Uterus (tissue), 4 donors: ENCODE measurements at places on chromosomes 7 and 10. TPM values are rescaled to one million over a fixed set of nuclear protein-coding genes. Genes with fewer than 3 reads are reported as not detected.

PDE6C gene
- not detected for total RNA-seq

LAMB1 gene
- 180 TPM for total RNA-seq

DNAJC2 gene
- 25.7 TPM for total RNA-seq

GFRA1 gene
- total RNA-seq = 52.1 TPM

ELMO1 gene
- 37.9 TPM for total RNA-seq

ENTPD1 gene
- total RNA-seq = 42.4 TPM

SMC3 gene
- total RNA-seq = 45.3 TPM

OR6B1 gene
- total RNA-seq = not detected

HHEX gene
- 16.8 TPM for total RNA-seq

IL2RA gene
- total RNA-seq = 0.15 TPM

TIMM23 gene
- total RNA-seq = 61.0 TPM

NPC1L1 gene
- total RNA-seq = not detected

OR2A12 gene
- not detected for total RNA-seq

TMEM236 gene
- total RNA-seq = 0.73 TPM

PKD1L1 gene
- under 0.01 TPM for total RNA-seq

ARL3 gene
- total RNA-seq = 10.8 TPM

KEL gene
- total RNA-seq = not detected

SERPINE1 gene
- 1.8 TPM for total RNA-seq

DNA sequence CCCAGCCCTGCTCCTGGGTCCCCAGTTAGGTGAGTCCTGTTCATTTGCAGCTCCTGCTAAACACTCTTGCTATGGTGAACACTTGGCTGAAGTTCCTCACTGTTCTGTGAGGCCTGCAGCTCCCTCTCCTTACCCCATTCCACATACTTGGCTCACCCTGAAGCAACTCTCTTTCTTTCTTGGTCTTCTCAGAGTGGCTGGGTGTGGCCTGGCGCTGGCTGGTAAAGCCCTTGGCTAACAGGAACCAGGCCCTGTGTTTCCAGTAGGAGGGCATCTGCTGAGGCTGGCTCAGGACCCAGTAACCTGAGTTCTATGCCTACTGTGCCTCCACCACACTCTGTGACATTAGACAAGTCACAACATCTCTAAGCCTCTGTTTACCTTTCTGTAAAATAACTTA is 53.1 kb upstream of the COL13A1 start:
- no peak for DNase-seq

- no peak for DNase-seq
Observed at GRCh38 chr10:101304316-101304715, 49.6 kb upstream of the BTRC start.

DNA sequence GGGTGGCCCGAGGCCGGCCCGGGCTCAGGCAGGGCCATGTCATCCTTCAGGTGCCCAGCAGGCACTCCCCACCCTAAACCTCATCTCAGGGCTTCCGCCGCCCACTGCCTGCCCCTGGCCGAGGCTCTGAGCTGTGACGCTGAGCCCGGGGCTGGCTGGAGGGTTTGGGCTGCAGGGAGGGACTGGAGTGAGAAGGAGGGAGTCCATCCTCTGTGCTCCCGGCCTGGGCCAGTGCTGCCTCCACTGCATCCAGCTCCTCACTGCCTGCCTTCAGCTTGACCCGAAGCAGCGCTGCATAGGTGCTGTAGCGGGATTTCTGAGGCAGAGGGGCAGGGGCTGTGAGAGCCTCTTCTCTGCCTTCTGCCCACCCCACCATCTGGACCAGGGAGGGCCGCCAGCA is 7.6 kb downstream of the NFKB2 start:
- DNase-seq = no peak

DNA sequence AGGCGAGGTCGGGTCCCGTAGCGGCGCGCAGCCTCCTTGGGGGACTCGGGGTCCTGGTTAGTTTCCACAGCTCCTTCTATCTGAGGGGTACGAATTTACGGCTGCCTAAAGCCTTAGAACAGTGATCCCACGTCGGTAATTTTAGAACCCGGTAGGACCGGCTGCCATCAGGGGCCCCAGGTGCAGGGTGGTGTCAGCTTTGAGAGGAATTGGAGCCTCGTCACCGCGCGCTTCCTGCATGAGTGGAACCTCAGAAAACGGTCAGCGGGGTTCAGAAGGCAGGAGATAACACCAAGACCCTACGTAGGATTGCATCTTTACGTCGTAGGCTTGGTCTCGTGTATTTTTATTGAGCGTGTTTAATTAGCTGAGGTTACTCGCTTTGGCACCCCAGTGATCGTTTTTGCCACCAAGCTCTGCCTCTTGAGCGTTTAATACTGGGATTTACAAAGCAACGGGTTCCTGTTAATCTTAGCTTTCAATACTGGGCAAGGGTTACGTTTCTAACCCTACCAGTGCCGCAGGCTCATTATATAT is 443 bp downstream of the RNF32 start:
- no peak for DNase-seq

GRCh38 chr10:119270762-119271366 is 63.5 kb downstream of the GRK5 start:
- no peak for DNase-seq

GRCh38 chr7:93043385-93043985 is 74.3 kb downstream of the SAMD9 start:
- no peak for DNase-seq

GRCh38 chr10:3868271-3868664 is 83.3 kb upstream of the KLF6 start:
- DNase-seq = no peak

- no peak for DNase-seq
Observed at GRCh38 chr10:129601737-129602136, 134.7 kb downstream of the MGMT start.

GRCh38 chr10:46560952-46561351 is 4.5 kb upstream of the GPRIN2 start:
- peak; percentile 3 for DNase-seq

DNA sequence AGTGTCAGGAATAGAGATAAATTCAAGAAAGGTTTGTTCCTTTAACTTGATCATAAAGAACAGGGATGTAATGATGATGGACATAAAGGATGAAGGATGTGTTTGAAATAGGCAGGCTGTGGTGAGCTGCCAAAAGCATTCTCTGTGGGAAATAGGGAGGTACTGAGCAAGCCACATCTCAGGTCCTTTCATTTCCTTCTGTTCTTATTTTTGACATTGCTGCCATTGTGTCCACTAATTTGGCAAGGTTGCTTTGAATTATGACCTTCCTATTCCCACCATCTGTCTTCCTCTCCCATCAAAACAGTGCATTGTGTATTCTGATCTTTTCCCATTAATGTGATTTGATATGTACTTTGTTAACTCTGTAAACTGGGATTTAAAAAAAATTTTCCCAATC is 9.4 kb downstream of the SCRN1 start:
- no peak for DNase-seq

- peak; percentile 63 for DNase-seq
Observed at GRCh38 chr10:48981310-48981907, 41.8 kb upstream of the LRRC18 start.

GRCh38 chr7:139995017-139995915 is 67.5 kb downstream of the PARP12 start:
- DNase-seq = peak; percentile 38

DNA sequence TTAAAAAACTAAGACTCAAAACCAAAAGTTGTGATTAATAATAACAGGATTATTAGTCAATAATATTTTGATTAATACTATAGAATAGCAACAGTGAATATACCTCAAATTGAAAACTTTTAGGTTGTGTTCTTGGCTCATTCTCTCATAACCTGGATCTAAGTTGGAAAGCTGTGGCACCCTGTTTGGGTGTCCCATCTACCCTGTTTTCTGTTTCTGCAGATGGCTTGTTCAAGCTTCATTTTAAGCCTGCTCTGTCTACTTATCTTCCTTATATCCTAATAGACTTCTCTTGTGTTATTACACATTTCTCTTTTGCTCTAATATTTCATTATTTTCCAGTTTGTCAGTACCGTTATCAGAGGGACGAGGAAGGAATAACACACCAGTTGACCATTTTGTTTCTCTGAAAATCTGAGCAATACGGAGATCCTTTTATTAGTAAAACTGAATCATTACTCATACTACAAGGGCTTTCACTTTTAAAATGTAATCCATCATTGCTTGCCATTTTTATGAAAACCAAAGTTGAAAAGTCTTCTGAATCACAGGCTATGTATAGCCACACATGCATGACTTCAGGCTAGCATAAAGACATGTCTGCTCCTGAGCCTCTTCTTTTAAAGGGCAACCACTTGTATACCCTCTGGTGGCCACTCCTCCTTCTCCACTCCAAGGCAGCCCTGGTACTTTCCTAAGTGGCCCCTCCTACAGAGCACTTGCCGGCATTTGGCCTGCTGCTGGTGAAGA is 22.3 kb downstream of the COX15 start:
- no peak for DNase-seq

DNA sequence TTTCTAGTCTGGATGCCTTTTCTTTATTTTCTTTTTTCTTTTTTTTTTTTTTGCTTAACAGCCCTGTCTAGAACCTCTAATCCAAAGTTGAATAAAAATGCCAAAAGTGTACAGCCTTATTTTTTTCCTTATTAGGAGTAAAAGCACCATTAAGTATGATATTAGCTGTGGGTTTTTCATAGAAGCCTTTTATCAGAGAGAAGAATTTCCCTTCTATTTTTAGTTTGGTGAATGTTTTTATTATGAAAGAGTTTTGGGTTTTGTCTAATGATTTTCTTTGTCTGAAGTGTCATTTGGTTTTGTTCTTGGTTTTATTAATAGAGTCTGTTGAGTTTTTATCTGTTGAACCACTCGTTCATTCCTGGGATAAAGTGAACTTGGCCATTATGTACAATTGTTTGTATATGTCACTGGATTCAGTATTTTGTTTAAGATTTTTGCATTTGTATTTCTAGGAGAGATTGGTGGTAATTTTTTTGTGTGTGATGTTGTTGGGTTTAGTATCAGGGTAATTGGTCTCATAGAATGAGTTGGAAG is 49.5 kb downstream of the PALS2 start:
- DNase-seq = no peak

DNA sequence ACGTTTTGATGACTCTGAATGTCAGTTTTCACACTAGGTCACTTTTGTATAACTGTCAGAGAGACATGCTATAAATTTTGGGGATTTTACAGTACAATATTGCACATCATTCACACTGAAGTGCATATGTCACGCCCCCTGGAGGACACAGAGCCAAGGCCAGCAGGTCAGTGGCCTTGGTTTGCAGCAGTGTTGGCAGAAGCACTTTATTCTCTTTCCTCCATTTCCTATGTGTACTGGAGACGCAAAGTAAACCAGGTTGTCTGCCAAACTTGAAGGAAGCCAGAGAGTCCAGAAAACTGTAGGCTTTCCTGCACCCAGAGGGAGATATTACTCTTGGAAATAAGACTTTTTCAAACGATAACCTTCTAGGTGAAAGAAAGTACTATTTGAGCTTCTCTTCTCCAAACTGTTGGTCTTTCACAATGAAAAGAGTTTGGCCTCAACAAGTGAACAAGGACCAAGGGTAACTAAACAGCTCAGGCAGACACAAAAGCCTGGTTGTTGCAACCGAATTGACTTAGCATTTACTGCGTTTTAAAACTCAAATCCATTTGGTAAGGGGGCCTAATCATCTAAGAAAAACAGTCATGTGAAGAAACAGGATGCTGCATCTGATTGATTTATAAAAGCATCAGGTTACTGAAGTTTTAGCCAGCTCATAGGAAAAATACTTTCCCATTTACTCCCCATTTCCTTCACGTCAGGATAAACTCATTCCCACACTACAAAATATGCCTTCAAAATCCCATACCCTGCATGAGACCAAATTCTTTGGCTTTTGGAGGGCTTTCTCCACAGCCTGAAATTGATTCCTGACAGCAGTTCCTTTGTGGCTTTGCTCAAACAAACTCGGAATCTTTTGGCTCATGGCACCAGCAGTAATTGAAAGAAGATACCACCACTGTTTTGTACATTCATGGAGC is 83.0 kb upstream of the SEC61G start:
- no peak for DNase-seq

DNA sequence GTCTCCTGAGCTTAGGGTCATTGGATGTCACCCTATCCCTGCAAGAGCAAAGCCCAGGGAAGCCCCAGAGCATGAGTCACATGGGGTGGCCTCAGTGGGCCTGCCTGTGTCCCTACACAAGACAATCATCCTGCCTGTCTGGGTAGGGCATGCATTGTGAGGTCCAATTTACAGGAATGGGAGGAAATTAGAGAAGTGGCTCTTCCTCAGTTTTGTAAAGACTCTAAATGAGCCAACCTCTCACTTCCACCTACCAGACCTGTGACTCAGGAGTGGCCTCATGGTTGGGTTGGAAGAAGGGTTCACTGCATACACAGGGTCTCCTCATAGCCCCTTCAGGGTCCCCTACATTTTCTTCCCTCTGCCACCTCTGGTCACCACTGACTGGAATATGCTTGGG is 43.6 kb upstream of the SMNDC1 start:
- no peak for DNase-seq

GRCh38 chr10:96667401-96667800 is 52.9 kb downstream of the PIK3AP1 start:
- DNase-seq = no peak

- DNase-seq = no peak
Observed at GRCh38 chr10:121600611-121601010, 2.4 kb upstream of the FGFR2 start.

- DNase-seq = no peak
Observed at GRCh38 chr7:46972205-46972604, 609.7 kb downstream of the TNS3 start.

- DNase-seq = no peak
Observed at GRCh38 chr7:147106746-147107145, 990.1 kb downstream of the CNTNAP2 start.

GRCh38 chr10:77245953-77246352 is 391.7 kb downstream of the KCNMA1 start:
- DNase-seq = peak; percentile 59

DNA sequence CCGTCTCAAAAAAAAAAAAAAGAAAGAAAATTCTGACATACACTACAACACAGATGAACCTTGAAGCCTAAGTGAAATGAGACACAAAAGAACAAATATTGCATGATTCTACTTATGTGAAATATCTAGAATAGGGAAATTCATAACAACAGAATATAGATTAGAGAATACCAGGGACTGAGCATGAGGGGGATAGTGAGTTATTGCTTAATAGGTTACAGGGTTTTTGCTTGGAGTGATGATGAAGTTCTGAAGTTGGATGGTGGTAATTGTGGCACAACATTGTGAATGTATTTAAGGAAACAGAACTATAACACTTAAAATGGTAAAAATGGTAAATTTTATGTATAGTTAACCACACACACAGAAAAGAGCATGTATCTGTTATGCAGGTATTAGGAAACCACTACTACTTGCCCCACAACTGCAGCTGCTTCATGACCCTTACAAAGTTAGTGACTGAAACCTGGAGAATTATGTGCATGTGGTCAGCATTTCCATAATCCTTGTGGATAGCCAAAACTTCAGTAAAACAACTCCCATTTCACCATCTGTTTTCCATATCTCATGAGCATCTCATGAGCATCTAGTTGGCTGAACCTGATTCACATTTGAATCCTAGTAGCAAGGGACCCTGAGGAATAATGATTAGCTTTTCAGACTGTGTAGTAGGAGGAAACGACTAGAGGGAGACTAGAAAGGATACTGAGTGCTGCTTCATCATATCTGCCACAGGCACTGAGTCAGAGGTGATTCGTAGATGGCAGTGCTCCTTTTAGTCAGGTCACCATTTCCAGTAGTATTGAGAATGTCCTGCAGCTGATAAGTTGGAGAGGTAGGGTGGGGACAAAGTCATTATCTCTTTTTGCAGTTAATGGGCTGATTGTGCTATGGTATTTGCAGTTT is 26.3 kb downstream of the SAMD8 start:
- no peak for DNase-seq

- no peak for DNase-seq
Observed at GRCh38 chr10:112282086-112282485, 1.1 kb upstream of the TECTB start.
